DMS79 (cell line): ENCODE measurements at places on chromosomes 6 and 20.

GRCh38 chr6:156396791-156397418 is 380.3 kb upstream of the ARID1B start:
- no peak for DNase-seq

GRCh38 chr20:428658-429200 is 20.6 kb downstream of the RBCK1 start:
- no peak for DNase-seq

GRCh38 chr6:144195671-144196270 is 45.5 kb downstream of the STX11 start:
- DNase-seq = no peak

- no peak for DNase-seq
Measured at GRCh38 chr6:37741757-37742400, 44.2 kb upstream of the MDGA1 start.

DNA sequence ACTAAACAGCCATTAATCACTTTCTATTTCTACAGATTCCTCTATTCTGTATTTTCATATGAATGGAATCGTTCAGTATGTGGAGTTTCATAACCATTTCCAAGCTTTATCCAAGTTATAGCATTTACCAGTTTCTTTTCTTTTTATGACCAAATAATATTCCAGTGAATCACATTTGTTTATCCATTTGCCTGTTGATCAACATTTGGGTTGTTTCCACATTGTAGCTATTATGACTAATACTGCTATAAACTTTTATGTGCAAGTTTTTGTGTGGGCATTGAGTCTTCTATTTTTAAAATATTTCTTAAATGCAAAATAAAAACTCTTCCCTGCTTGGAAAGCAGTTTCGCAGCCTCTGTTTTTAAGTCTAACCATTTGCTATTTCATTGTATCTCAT is 336.4 kb upstream of the OPRM1 start:
- no peak for DNase-seq

DNA sequence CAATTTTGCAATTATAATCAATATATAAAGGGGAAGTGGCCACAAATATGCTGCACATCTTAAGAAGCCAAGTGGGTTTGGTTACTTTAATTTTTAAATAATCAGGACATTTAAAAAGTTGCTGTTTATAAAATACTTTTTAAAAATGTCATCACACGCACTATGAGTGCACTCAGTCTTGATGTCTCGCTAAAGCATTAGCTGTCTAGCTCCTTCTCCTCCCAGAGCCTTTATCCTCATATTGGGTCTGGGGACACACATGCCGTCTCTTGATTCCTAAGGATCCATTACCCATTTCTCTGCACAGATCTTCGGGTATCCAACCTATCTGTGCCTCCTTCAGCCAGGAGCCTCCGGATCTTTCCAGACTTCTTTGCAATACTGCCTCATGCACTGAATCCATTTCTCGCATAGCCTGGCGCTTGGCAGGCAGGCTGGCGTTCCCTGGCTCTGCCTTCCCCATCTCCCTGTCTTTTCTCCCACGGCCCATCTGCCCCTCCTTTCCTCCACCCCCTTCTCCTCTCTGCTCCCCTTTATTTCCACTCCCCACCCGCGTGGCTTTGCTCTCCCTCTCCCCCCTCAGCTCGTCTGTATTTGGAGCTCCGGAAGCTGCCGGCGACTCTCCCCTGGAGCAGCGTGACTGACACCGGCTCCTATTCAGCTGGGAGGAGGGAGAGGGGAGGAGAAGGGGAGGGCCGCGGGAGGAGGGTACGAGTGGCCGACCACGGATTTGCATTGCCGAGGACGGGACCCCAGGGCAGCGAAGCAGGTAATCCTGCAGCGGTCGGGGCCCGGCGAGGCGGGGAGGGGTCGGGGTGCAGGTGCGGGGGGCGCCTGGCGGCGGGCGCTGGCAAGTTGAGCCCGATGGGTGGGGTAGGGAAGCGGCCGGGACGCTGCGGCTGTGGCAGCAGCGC is at the start of gene CAP2:
CAP2 (plus strand) TSS at position 618 of the 914 bp plus-strand sequence. CDS start 27,961 bp downstream, outside the sequence.
- no peak for DNase-seq

GRCh38 chr20:17453592-17453991 is 77.6 kb downstream of the BFSP1 start:
- no peak for DNase-seq

DNA sequence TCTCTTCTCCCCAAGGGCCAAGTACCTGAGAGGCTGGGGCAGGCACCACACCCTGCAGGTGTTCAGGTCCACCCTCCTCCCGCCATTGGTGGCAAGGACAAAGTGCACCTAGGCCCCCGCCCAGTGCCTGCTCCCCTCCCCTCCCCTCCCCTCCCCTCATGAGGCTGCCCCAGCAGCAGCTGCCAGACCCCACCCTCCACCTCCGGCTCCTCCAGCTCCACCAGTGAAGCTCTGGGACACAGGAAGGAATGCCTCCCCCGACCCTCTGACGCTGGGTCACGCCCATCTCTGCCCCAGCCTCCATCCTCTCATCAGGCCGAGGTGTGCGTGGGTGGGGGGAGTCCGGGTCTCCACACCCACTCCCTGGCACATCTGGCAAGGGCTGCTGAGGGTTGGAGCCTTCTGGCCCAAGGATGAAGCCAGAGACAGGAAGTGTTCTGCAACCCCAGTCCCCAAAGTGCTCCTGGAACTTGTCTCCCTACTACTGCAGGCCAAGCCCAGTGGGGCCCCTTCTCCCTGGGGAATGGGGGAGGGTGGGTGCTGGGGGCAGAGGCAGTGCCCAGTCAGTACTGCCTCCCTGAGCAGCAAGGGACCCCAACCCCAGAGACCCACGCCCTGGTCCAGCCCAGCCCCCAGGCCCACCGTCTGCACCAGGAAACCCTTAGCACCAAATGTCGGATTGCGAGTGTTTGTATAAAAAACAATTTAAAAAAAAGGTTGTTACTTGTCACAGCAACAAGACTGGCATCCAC is 1.6 kb upstream of the UCKL1 start:
- peak; percentile 57 for DNase-seq

GRCh38 chr6:38671885-38672467 is 31.0 kb downstream of the GLO1 start:
- DNase-seq = no peak

GRCh38 chr6:156767603-156768467 is 9.3 kb upstream of the ARID1B start:
- no peak for DNase-seq

GRCh38 chr20:48387675-48388074 is 440.1 kb downstream of the PREX1 start:
- no peak for DNase-seq

DNA sequence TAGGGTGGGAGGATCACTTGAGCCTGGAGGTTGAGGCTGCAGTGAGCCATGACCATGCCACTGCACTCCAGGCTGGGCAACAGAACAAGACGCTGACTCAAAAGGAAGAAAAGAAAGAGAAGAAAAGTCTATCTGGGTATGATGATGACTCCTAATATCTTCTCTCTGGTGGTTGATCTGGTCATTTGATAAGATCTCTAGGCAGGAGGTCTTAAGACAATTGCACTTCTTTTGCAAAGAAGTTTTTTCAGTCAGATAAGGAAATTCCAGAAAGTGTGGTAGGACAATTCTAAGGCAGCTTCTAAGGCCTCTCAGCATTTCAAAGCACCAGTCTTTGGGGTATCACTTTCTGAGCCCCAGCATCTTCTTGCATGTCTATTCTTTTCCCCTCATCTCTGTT is 7.7 kb upstream of the AIF1 start:
- DNase-seq = no peak

DNA sequence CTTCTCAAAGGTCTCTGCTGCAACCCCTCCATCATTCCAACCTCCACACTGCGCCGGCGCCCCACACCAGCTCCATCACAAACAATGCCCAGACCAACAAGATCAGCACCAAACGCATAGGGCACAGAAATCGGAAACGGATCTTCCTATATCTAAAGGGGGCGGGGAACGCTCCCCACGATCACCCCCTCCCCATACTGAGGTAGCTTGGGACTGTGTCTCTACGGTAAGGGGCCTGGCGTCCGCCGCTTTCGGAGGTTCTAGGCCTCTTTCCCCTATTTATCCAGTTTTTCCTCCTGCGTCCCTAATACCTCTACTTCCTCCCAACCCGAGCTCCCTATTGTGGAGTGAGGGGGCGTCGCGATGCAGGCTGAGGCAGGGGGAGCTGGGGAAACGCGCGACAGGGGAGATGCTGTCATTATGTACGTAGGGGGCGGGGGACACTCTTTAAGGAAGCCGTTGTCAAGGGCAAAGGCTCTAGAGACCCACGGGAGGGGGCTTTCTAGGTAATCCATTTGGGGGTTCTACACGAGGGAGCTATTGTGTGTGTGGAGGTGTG is 909 bp downstream of the DNAAF9 start:
- no peak for DNase-seq

GRCh38 chr20:50023116-50023805 is 40.5 kb downstream of the SNAI1 start:
- DNase-seq = no peak

GRCh38 chr6:148271711-148272439 is 70.8 kb upstream of the SASH1 start:
- no peak for DNase-seq

DNA sequence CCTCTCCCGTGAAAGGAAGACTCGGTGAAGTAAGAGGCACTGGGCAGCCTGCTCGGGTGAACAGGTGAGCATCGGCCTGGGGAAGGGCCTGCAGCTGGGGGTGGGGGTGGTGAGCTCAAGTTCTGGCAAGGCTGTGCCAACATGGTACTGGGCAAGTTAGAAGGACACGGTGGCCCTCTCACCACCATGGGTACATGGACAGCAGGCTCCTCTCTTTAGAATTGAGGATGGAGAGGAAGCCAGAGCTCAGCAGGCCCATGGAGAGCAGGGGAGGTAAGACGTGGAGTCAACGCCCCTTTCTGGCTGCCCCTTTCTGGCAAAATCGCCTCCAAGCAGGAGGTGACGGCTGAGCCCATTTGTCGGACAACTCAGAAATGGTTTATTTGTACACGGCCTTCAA is 135.6 kb downstream of the ANKRD60 start:
- DNase-seq = no peak

GRCh38 chr6:51495096-51495495 is 592.3 kb downstream of the PKHD1 start:
- DNase-seq = no peak

- no peak for DNase-seq
Measured at GRCh38 chr6:129866256-129866655, 5.1 kb upstream of the TMEM244 start.

DNA sequence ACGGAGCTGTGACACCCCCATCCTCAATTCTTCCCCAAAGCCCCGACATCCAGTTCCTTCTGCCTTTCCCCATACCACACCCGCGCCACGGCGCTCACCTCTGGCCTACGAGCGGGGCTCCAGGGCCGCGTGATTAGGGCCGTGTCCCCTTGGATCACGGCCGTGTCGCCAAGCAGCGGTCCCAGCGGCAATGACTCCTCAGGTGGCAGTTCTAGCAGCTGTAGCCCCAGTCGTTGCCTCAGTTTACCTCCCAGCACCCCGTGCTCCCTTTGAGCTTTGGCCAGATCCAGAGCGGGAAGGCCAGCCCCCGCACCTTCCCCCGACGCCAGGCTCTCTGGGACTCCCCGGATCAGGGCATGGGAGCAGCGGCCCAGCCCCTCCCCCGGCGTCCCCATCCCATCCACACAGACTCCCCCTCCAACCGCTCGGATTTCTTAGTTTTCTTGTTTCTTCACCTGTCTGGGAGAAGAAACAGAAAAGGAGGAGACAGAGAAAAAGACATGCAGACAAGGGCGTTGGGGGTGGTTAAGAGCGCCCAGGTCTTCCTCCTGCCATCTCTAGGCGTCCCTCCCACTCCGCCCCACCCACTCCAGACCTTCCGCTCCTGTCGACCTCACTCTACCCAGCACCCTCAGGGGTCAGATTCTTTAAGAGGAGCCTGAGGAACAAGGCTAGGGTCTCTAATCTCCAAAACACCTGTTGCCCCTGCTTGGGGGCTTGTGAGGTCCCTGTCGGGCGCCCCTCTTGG is at the start of gene DDAH2:
DDAH2 (minus strand) TSS at position 533 of the 748 bp plus-strand sequence; CDS start at position 395, 138 bp downstream.
- DNase-seq = no peak

DNA sequence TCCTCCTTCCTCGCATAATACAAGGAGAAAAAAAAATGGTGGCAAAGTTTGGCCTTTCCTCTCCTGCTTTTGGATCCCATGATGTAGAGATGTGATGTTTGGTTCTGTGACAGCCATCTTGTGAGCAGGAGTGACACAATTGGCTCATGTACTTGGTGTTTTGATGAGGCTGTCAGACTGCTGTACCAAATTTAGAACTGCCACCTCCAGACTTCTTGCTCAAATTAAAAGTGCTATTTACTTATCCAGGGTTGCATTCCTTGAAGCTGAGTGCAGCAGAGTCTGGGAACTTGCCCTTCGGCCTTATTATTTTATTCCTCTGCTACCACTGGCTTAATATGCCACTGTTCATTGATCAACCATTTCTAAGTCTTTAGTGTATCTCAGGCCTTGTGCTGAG is 21.9 kb downstream of the BCAS1 start:
- DNase-seq = no peak

GRCh38 chr6:22362361-22362760 is 65.5 kb upstream of the PRL start:
- DNase-seq = no peak

DNA sequence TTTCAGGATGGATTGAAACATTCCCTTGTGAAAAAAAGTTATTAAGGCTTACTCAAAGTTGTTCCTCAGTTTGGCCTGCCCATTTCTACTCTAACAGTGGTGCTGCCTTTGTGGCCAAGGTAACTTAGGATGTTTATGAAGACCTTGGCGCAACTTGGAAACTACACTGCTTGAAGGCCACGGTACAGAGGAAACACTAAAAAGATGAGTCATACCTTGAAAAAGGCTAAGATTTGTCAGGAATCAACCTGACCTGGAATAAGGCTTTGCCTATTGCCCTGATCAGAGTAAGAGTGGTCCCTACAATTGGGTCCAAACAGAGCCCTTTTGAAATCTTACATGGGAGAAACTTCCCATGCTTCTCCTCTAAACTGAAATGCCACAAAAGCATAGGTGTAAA is 119.9 kb upstream of the MOCS1 start:
- DNase-seq = no peak

- no peak for DNase-seq
Measured at GRCh38 chr6:13049666-13050254, 278.6 kb downstream of the TBC1D7 start.

DNA sequence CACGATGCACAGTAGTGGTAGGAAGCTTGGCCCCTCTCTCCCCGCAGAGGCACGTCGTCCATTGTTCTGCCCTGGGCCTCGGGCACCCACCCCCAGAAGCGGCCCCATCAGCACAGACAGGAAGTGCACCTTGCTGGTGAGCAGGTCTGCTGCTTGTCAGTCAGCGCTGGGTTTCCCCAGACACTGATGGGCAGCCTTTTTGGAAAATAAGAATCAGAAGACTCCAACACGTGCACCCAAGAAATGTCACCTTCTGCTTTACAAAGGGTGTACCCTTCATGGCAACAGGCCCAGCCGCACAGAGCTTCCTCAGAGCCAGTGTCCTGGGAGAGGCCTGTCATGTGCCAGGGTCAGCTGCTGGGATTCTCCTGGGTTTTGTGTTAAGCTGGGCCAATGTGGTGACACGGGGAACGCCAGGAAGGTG is 34.7 kb upstream of the IRF4 start:
- no peak for DNase-seq

DNA sequence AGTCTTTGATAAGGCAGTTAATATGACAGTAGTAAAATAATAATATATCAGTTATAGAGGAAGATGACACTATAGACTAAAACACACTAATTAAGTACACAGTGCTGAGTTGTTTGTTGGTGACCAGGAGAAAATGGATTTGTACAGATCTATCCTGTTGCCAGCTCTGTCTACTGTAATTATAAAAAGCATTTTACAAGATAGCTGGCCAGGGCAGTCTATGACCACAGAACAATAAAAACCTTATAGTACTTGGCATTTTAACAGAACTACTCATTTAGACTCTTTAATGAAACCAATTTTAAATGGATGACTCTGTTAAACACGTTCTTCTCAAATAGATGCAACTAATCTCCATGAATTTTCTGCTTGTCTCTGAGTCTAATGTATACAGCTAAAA is 367.5 kb downstream of the BTBD9 start:
- no peak for DNase-seq
